Stimulated activated CD4-positive, alpha-beta T cell treated with anti-CD3 and anti-CD28 coated beads, Interleukin-15, amount 100 ng/mL, for 24 hours (primary cell): ENCODE measurements at places on chromosomes 7 and 10.
A peak's percentile ranks its signal among the peaks of the same experiment; 100 is the strongest.

DNA sequence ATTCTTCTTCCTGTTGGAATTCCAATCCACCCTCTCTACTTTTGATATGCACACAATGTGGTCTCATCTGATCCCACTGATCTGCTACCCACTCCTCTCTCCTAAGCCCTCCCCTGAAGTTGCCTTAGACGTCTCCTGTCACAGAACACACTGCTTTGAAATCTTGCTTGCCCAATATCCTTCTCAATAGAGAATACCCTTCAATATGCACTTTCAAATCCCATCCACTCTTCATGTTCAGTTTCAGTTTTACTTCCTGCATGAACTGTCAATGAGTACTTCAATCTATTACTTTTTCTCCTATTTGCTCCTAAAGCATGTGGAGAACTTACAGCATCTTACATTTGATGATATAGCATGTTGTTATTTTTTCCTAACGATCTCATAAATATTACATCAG lies 93.5 kb downstream of the UPF2 start:
- DNase-seq = no peak

GRCh38 chr7:5143935-5144903 lies 45.8 kb upstream of the WIPI2 start:
- peak; percentile 67 for DNase-seq

DNA sequence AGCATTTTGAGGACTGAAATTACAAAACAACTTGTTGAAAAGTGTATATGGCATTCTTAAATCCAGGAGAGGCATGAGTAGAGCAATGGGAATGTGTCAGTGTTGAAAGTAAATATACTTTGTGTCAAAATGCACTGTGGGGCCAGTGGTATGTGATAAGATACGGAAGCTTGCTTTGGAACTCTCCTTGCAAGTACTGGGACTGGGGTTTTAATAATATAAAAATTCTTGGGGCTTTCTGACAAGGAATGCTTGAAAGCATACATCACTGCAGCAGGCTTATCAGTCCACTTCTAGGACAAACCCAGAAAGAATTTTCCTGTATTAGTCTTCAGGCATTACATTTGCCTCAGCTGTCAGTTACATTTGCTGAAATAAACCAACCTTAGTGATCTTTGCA lies 472.8 kb upstream of the FZD8 start:
- no peak for DNase-seq

GRCh38 chr10:88401671-88402347 lies 181.3 kb downstream of the RNLS start:
- no peak for DNase-seq

- DNase-seq = no peak
Measured at GRCh38 chr7:129189661-129190310, 1.4 kb downstream of the SMO start.

- no peak for DNase-seq
Measured at GRCh38 chr10:89591796-89592271, 53.2 kb downstream of the PANK1 start.

DNA sequence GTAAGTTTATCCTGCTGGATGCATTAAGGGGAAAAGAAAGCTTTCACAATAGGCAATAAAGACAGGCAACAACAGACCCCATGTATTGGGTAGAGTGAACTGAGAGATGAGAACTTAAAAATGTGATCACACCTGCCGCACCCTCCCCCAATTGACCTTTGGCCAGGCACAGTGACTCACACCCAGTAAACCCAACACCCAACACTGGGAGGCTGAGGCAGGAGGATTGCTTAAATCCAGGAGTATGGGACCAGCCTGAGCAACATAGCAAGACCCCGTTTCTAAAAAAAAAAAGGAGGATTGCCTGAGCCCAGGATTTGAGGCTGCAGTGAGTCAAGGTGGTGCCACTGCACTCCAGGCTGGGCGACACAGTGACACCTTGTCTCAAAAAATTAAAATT lies 86.9 kb downstream of the MPP7 start:
- DNase-seq = peak; percentile 11

- no peak for DNase-seq
Measured at GRCh38 chr10:80504158-80504811, 33.4 kb upstream of the SH2D4B start.

DNA sequence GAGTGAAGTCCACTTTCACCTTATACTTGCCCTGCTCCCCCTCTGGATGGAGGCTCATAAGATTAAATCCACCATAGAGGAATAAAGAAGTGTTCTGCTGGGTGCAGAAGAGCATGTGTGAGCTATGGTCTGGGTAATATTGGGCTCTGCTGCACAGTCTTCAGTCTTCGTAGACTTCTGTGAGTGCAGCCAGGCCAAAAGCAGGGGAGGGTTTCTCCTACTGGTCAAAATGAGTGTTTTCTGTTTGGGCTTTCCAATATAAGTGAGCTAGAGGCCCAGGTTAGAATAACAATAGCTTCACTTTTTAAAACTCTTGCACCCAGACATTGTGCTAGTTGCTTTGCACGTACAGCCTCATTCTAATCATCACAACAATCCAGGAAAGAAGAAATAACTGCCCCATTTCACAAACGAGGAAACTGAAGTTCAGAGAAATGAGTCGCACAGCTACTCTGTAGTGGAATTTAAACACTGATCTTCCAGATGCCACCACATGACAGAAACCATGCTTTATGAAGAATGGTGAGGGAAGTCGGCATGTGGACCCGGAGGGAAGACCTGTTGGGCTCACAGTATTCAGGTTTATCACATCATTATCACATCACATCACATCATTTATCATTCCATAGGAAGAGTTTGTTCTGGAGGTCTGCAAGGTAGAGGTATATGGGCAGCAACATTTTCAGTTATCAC lies 23.8 kb upstream of the MSMB start:
- no peak for DNase-seq

- DNase-seq = no peak
Measured at GRCh38 chr7:75982306-75983064, 11.9 kb downstream of the TMEM120A start.

DNA sequence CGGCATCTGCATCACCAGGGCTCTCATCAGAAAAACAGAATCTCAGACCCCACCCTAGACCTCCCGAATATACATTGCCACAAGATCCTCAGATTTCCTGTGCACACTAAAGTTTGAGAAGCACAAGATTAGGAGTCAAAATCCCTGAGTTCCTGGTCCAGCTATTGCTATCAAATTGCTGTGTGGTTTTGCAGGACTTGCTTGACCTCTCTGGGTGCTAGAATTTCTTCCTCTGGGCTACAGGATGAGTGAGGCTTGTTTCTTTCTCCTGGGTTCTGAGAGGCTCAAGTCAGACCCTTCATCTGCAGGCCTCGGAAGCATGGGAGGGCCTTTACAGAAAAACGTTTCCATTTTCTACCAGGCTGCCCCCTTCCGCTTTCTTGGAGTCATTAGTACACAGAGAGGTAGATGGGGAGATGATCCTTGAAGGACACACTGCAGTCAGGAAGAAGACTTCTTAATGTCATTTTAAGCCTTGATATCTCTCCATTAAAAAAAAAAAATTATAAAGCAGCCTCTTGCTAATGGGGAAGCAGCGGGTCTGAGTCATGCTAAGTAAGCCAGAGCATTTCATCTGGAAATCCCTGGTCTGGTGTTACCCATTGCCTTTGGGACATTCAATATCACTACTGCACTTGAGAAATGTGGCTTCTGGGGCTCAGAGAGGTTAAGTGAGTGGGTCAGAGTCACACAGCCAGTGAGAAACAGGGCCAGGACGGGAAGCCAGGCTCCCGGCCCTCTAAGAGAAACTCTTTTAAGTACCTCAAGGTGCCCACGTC lies 173.5 kb downstream of the KCNMA1 start:
- DNase-seq = no peak

DNA sequence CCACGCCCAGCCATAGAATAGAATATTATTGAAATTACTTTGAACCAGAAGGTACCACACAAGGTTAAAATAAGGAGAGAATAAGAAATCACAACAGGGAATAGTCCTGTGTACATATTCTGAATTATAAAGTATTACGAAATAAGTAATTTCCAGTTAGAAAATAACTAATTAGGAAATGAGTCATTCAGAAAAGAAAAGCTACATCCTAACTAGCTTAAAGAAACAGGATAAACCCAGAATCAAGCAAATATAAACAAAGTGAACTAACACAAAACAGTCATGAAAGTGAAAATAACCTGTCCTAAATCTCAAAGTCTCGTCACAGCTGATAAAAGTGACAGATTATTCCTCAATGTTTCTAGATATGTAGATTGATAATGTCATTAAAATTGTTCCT lies 74.8 kb upstream of the NEBL start:
- DNase-seq = no peak

- no peak for DNase-seq
Measured at GRCh38 chr7:51274955-51275354, 41.7 kb downstream of the COBL start.

GRCh38 chr7:94053532-94053931 lies 49.4 kb upstream of the BET1 start:
- no peak for DNase-seq

DNA sequence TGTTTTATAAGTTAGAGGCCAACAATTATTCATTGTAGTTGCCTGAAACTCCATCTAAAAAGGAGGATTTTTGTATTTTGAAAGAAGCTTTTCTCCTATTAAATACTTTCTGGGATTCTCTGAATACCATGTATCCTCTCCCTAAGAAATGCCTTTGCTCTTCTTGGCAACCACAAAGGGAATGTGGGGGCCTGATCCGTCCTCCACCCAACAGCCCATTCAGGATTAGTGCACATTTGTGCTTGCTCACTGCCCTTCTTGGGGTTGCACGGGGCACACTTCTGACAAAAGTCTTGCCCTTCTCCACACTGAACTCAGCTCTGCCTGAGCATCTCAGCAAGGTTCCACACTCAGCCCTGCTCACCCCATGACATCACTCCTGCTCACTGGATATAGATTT lies 194.2 kb downstream of the SLC25A13 start:
- no peak for DNase-seq

- no peak for DNase-seq
Measured at GRCh38 chr10:77553311-77553710, 84.3 kb downstream of the KCNMA1 start.

DNA sequence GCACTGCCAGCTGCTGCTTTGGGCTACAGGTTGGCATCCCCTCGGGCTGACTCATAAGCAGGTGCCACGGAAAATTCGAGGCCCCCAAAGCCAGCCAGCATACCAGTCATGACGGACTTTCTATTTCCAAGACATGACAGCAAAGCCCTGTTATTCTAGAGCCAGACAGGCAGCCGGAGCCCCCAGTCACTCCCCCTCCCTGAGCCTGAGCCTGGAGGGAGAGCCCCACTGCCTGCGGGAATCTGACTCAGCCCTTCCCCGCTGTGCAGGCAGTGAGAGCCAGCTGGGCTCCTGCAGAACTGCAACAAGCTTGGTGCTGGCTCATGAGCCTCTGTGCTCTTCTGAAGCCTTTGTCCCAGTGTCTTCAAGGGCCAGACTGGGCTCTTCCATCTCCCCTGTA lies 15.8 kb downstream of the BTBD16 start:
- DNase-seq = no peak

DNA sequence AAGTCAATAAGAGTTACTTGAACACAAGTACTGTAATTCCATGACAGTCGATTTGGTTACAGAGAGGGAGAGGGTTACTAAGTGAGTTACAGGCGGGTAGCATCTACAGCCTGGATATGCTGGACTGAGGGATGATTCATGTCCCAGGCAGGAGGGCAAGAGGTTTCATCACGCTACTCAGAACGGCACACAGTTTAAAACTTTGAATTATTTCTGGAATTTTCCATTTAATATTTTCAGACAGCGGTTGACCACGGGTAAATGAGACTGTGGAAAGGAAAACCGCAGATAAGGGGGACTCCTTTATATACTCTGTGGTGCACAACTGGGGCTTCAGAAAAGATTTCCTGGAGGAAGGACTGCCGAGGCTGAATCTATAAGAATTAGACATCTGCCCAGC lies 25.7 kb upstream of the LRRC4 start:
- no peak for DNase-seq

GRCh38 chr7:73828107-73828803 lies 2.5 kb upstream of the CLDN4 start:
- DNase-seq = peak; percentile 38

- DNase-seq = no peak
Measured at GRCh38 chr10:98673171-98673782, 226.5 kb upstream of the HPS1 start.

DNA sequence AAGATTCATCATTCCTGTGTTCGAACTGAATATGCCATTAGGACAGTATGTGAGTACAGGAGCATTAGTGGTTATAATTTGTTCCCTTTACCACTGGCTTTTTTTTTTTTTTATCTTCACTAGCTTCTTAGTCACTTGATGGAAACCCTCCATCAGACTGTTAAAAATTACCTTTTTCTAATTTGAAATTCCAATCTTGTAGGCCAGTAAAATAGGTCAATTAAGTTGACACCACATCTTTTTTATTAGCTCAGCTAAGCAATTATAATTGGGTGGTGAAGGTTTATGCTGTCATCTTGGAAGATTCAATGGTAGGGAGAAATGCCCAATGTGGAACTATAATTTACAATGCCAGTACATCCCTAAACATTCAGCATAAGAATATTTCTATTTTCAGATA lies 6.1 kb downstream of the NRCAM start:
- no peak for DNase-seq

- no peak for DNase-seq
Measured at GRCh38 chr10:47040681-47041080, 129.5 kb downstream of the PTPN20 start.

DNA sequence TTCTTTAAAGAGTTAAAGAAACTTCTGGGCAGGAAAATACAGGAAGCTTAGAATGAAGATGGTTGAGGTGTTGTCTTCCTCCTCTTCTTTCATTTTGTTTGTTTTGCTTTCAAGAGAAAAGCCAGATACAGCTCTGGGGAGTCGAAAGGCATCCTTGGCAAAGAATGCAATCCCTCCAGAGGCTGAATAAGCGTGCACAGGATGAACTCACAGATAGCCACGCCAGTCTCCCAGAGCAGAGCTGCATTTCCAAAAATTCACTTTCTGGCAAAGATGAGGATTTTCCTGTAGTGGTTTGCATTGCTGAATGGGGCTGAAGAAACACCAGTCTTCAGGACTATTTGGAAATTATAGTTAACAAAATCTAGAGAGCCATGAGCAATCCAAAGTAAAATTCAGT lies 336.4 kb downstream of the NRG3 start:
- DNase-seq = no peak

- no peak for DNase-seq
Measured at GRCh38 chr10:633279-634245, 55.9 kb downstream of the DIP2C start.

- no peak for DNase-seq
Measured at GRCh38 chr7:46604241-46604661, 683.2 kb upstream of the IGFBP3 start.

- no peak for DNase-seq
Measured at GRCh38 chr7:131819891-131820290, 263.5 kb upstream of the PODXL start.

- no peak for DNase-seq
Measured at GRCh38 chr7:122688400-122688998, 10.4 kb downstream of the RNF133 start.

GRCh38 chr7:114718861-114719260 lies 203.0 kb upstream of the MDFIC start:
- DNase-seq = peak; percentile 21

- no peak for DNase-seq
Measured at GRCh38 chr10:78417425-78418370, 384.0 kb downstream of the RPS24 start.
